ENCODE measurements at places on chromosomes 2 and 18.

DNA sequence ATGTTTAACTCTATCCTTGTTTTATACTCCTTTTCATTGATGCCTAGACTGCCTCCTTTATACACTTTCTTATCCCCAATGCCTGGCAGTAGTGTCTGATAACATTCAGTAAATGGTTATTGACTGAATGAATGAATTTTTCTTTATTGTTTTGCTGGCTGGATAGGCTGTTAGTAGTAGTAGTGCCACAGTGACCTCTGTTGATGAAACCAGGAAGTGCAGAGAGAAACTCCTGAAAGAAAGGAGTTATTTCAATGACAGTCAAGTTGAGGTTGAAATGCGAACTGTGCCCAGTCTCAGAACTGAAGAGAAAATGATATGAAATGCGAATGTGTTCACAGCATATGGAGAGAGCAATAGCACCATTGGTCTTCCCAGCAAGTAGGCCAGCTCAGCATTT is 26.8 kb upstream of the SLC9A2 start:
- no peak for DNase-seq

DNA sequence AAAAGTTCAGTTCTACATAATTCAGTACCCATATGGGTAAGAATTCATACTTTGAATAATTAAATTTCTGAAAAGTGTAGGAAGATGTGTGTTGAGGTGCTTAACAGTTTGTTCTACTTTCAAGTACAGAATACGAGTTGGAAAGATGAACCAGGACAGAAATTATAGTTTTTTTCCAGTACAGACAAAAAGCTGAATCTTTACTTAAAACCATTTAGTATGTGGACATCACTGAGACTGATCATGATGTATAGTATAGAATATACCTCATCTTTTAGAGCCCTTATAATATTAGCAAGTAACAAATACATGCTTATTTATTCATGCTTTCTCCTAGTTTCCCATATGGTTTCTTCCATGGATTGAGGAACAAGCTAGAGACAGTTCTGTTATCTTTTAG is 10.0 kb downstream of the DDX1 start:
- DNase-seq: no peak

GRCh38 chr2:173835726-173836125 is 129.4 kb downstream of the SP3 start:
- no peak for DNase-seq

- peak; percentile 48 for DNase-seq
These were observed 21.6 kb upstream of the GYPC start for GRCh38 chr2:126634273-126634861.

GRCh38 chr18:24043403-24043802 is 28.8 kb downstream of the TTC39C start:
- DNase-seq: no peak

- no peak for DNase-seq
These were observed 28.2 kb upstream of the YWHAQ start for GRCh38 chr2:9658972-9659371.

DNA sequence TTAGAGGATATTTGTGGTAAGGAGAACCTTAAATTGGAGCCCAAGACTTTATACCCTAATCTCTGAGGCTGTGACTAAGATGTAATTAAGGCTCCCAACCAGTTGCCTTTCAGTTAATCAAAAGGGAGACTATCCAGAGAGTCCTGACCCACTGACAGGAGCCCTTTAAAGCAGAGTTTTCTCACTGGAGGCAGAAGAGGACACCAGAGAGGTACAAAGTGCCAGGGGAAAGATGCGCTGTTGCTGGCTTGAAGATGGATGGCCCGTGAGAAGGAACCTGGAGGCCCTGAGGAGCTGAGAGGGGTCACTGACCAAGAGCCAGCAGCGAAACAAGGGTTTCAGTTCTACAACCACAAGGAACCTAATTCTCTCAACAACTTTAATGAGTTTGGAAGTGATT is 137.3 kb downstream of the TMEM131 start:
- no peak for DNase-seq

DNA sequence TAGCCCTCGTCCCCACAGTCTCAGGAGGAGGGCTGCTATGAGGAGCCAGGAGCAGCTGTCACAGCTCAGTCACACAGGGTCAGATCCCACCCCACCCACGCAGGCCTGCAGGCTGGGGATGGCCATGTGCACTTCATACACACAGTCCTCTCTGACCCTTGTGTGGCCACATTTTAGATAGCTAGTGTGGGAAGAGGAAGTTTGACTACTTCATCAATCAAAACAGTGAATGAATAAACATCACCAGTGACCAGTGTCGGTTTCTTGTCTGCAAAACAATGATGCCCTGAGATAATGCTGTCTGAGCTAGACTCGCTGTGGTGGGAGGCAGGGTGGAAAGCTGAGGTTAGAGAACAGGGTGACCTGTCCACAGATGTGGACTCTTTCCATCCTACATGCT is 107.1 kb downstream of the PIEZO2 start:
- DNase-seq: no peak

DNA sequence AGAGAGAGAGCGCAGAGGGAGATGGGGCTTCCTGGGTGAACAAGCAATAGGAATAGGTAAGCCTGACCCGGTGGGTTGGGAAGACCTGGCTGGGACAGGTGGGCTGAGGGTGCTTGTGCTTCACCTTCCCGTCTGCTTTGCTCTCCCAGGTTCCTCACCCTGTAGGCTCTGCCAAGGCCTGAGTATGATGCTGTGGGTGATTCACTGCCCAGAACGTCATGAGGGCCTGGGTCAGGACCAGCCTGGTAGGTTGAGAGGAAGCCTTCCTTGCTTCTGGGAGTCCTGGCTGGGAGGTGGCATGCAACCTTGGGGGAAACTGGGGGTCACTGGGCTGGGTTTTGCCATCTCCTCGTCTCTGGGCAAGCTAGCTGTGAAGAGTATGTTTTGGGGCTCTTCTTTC is 220.2 kb upstream of the APCDD1 start:
- no peak for DNase-seq

DNA sequence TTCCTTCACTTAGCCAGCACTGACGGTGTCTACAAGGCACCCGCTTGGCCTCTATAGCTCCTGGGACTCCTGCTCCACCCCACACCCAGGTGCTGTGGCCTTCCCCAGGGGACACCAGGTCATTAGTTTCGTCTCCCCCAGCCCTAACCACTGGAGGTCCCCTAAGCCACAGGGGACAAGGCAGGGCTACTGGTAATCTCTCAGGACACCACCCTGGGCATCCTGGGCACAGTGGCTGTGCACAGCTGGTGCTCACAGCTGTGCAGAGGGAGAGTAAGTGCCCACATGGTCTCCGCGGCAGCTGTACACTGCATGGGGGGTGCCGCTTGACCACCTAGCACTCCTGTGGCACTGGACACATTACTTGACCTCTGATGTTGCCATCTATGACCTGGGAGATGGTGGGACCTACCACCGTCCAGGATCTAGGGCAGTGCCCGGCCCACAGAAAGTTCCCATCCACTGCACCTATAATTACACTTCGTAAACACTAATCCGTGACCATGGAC is 134.0 kb downstream of the HDAC4 start:
- no peak for DNase-seq

GRCh38 chr2:174076975-174077374 is 111.8 kb upstream of the SP3 start:
- no peak for DNase-seq

- no peak for DNase-seq
These were observed 420.8 kb upstream of the SPHKAP start for GRCh38 chr2:228602288-228602687.

GRCh38 chr2:109285244-109285651 is 156.2 kb downstream of the SH3RF3 start:
- no peak for DNase-seq

- DNase-seq: no peak
These were observed 6.8 kb downstream of the ITM2C start for GRCh38 chr2:230871361-230872150.

DNA sequence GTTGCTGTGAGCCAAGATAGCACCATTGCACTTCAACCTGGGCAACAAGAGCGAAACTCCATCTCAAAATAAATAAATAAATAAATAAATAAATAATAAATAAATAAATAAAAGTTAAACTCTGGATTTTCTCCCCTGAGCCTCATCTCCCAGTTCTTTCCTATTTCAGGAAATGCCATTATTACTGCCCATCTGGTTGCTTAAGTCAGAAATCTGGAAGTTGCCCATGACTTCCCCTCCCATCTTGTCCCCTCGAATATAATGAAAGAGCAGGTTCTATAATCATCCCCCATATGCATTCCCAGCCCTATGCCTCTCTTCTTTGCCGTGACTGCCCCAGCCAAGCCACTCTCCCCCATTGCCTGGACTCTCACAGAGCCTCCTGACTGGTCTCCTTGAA is 4.2 kb upstream of the PSD4 start:
- no peak for DNase-seq

GRCh38 chr18:35728676-35729075 is 147.1 kb downstream of the GALNT1 start:
- DNase-seq: no peak

DNA sequence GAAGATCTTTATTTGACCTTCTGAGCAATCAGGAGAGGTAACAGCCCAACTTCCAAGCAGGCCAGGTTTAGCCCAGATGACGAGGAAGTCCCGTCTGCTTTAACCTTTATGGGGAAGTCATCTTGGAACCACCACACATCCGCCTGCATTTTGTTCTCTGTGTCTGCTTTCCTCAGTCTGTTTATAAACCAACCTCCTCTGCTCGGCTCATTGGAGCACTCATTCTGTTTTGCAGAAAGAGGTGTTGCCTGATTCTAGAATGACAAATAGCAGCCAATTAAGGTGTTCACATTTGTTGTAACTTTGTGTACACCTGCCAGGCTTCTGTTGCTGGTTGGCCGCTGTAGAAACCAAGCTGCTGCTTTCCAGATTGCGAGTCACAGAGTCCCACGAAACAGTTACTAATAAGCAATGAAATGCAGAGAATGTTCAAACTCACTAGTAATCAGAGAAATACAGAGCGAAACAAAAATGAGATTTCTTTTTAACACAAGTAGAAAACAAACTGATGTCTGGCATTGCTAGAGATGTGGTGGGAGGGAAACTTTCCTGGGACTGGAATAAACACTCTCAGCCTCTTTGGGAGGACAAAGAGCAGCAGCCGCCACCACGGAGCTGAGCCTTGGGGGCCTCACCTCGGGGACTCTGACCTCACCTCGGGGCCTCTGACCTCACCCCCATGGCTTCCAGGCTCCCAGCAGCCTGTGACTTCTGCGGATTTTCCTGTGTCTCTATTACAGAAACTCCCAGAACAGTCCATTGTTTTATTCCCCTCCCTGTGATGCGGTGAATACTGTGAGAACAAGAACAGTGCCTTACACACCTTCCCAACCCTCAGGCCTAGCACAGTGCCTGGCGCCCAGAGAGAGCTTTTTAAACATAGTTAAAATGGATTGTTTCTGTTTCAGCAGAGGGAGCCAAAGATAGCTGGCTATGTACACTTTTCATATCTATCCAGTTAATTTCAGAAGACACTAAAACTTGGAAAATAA is 64.0 kb downstream of the MBP start:
- no peak for DNase-seq

GRCh38 chr18:21489119-21489750 is 111.3 kb downstream of the ESCO1 start:
- no peak for DNase-seq

DNA sequence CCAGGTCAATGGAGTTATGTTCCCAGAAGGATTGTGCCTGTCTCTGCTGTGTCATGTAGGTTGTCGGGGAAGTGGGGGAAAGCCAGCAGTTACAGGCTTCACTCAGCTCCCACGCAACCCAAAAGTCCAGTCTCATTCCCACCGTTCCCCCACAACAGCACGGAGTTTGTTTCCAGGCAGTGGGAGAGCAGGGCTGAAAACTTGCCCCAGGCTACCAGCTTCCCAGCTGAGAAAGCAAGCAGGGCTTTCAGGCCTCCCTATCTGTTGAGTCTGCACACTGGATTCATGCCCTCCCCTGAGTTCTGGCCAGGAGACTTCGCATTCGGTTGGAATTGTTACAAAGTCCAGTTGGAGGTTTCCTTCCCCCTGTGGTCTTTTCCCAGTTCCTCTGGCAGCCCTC is 76.3 kb downstream of the TMX3 start:
- no peak for DNase-seq

DNA sequence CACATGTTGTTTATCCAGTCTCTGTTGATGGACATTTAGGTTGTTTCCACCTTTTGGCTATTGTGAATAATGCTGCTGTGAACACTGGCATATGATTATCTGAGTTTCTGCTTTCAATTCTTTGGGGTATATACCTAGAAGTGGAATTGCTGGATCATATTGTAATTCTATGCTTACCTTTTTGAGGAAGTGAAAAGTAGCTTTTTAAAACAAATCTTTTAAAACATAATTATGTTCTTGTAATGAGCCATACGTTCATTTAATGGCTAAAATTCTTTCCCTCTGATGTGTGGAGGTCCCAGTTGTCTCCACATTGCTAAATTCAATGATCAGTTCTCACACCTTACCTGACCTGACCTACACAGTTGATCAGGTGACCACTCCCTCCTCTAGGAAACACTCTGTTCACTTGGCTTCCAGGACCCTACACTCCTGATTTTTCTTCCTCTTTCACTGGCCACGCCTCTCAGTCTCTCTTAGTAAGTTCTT is 27.8 kb upstream of the SERTAD2 start:
- no peak for DNase-seq

Data from SW 1271 (cell line).